ENCODE measurements at places on chromosomes 11 and 22.

DNA sequence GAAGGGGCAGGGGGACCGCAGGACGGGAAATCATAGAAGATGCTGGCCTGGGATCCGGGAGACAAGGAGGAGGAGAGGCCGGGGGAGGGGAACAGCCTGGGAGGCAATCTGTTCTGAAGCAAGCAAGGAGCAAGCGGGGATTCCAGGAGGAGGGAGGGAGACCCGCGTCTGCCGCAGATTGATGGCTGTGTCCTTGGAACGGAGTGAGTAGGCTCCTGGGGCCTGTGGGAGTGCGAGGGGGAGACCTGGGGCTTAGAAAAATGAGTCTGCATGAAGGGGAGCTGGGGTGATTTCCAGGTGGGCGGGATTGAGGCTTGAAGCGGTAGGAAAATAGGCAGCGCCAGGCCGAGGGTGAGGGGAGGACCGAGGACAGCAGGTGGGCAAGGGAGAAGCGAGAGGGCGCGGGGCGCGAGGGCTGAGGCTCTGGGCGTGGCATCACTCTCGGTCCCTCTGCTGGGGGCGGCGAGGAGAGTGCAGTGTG is 1.6 kb upstream of the LRRC55 start:
- DNase-seq, result no peak

DNA sequence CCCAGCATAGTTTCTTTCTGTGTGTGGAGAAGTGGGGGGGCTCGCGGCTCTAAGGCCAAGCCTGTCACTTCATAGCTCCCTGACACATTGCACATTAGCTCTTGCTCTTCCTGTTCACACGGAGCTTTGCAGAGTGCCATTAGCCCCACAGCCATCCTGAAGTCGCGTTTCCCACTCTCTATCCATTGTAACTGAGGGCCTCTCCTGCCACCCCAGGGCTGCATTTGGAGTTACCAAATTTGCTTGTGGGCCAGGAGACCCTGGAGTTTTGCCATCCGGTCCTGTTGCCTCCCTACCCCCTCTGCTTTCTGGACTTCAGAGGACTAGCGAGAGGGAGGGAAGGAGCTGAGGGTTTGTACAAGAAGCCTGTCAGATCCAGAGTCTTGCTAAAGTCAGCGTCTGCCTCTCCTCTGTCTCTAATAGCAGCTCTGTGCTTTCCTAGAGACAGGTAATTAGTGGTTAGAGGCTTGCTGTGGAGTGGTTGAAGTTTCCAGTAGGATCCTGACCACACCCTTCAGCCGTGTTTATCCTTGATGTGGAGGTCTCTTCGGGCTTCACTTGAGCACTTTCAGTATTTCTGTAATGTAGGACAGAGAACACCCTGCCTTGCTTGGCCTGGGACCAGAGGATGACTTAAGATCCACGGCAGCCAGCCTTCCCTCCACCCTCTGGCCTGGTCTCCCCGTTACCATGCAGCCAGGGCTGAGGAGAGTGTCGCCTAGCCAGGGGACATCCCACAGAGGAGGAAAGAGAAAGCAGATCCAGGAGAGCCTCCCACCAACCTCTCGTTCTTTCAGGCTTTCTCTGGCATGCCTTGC is 14.1 kb downstream of the DCPS start:
- no peak for DNase-seq

- peak; percentile 38 for DNase-seq
These were observed 9.1 kb downstream of the LMF2 start for GRCh38 chr22:50498322-50498890.

DNA sequence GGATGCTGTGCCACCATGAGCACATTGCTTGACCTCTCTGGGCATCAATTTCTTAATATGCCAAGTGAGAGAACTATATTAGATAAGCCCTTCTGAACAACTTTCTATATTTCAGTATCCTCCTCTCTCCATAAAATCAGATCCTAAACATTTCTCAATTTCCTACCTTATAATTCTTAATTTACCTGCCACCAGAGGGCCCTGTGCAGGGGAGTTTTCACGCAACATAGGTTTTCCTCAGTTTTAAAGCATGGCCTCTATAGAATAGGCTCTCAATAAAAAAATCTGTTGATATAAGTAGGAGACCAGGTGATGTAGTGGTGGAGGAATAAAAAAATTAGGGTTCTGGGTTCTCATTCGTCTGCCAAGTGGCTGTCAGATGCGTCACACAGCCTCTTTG is 83.7 kb upstream of the DBX1 start:
- no peak for DNase-seq

DNA sequence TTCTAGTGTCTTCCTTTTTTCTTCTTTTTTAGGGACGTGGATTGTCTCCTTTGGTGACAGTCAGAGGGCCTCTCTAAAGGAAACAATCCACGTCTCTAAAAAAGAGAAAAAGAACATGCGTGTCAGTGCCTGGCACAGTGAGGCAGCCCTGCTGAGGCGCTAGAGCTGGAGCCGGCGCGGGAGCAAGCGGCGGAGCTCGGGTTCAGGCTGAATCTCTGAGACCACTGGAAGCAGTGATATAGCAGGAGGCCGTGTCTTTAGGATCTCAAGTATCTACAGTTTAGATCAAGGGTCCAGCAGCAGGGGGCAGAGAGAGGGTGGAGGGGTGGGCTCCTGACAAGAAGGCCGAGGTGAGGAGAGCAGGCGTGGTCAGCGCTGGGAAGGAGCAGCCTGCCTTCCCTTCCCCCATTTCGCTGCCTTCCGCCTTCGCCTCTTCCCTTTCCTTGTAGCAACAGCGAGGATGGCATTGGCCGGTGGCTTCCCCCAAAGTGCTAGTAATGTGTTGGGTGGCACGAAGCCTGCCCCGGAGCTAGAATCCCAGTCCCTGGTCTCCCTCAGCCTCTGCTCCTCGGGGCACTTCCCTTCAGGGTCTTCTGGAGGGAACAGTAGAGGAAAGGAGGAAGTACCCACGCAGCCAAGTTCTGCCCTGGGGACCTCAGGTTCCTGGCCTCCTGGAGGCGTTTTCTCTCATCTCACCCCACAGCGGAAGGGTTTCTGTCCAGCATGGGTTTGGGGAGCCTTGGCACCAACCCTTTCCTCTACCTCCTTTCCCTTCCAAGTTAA is 28.2 kb upstream of the RAB1B start:
- no peak for DNase-seq

- DNase-seq, result no peak
These were observed 42.9 kb downstream of the CBL start for GRCh38 chr11:119248750-119249670.

DNA sequence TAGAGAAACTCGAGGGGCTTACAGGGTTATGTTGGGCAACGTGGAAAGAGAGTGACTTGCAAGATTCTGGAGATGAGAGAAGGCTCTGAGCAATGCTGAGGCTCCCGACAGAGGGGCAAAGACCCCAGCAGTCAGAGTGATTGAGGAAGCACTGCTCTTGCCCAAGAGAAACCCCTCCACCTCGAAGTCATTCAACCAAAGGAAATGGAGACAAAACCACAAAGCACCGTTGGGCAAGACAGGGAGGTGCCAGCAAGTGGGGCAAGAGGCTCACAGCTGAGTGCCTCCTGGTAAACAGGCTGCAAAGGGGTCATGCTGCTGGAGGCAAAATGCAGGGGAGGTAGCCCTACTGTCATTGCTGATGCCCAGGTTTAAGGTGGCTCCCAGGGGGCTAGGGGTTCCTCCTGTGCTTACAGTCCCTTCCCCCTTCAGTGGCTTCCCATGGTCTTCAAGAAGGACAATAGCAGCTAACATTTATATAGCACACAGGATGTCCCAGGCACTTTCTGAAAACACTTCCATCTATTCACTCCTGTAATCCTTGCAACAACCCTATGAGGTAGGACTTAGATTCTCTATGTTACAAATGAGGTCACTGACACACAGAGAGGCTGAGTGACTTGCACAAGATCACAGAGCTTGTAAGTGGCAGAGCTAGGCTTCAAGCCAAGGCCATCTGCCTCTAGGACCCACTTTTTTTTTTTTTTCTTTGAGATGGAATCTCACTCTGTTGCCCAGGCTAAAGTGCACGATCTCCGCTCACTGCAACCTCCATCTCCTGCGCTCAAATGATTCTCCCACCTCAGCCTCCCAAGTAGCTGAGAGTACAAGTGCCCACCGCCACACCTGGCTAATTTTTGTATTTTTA is 18.1 kb upstream of the MYH9 start:
- no peak for DNase-seq

DNA sequence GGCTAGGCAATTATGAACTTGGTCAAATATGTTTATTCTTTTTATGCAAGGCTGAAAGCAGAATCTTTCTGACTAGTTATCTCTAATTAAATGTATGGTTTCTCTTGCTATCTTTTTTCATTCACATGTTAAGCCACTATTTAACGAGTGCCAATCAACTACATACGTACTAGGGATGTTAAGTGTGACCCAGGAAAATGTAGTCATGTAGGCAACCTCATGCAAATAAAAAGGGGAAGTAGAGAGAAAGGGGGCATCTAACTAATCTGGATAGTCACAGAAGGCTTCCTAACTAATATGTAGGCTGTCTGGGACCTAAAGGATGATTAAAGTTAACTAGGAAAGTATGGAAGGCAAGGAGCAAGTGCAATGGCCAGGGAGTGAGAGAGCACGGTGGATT is 23.5 kb downstream of the TBRG1 start:
- DNase-seq, result no peak

DNA sequence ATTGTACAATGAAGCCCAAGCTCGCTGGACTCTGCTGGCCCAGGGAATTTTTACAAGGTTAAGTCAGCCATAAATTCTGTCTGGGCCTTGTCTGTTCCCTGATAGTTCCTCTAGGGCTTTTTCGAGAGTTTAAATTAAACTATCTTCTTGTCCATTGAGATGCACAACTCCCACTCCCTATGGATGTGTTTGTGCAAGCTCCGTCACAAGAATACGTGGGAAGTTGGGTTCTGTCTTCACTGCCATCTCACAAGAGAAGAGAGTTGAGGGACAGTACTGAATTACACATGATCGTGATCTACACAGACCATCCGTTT is 153.6 kb upstream of the TTC12 start:
- no peak for DNase-seq

DNA sequence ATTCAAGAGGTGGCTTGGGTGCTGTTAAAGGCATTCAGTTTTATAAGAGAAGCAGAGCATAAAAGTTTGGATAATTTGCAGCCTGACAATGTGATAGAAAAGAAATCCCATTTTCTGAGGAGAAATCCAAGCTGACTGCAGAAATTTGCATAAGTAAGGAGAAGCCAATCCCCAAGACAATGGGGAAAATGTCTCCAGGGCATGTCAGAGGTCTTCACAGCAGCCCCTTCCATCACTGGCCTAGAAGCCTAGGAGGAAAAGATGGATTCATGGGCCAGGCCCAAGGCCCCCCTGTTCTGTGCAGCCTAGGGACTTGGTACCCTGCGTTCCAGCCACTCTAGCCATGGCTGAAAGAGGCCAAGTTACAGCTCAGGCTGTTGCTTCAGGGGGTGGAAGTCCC is 207.3 kb downstream of the METTL15 start:
- DNase-seq, result no peak

- no peak for DNase-seq
These were observed 78.6 kb upstream of the CLMP start for GRCh38 chr11:123273616-123274015.

DNA sequence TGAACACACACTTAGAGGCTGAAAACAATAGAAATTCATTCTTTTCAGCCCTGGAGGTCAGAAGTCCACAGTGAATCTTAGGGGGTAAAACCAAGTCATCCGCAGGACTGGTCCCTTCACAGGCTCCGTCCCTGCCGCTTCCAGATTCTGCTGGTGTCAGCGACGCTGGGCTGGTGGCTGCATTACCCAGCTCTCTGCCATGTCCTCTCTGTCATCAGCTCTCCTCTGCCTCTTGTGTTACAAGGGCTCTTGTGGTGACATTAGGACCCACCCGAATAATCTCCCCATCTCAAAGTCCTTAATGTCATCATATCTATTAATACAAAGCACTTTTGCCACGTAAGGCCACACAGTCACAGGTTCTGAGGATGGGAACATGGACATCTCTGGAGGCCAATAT is 47.7 kb upstream of the ANO1 start:
- no peak for DNase-seq
